ENCODE measurements at places on chromosomes 2 and 18.

- no peak for DNase-seq
Observed at GRCh38 chr2:199092419-199092818, 365.3 kb downstream of the SATB2 start.

DNA sequence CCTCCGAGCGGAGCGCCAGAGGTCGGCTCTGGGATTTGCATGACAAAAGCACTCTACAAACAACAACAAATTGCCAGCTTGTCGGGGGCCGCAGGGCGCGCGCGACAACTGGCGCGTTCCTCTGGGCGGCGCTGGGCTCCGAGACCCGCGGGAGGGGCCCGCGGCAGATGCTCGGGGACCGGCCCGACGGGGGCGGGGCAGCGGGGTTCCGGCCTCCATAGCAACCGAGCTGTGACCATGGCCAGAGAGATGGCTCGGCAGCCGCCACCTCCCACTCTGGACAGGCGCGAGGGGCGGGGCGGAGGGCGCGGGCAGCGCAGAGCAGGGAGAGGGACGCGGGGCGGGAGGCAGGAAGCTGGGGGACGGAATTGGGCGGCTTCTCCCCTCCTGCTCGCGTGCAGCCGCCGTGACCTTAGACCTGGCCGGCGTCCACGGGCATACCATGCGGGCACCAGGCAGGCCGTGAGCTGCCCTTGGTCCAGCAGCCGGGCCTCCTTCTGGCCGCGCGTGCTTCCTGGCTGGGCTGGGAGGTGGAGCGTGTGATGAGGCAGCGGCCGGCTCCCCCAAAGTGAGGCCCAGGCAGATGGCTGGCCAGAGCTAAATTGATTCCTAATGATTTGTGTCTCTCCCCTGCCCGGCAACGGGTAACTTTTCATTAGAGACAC, 171.5 kb downstream of the CELF4 start:
- DNase-seq, result no peak

DNA sequence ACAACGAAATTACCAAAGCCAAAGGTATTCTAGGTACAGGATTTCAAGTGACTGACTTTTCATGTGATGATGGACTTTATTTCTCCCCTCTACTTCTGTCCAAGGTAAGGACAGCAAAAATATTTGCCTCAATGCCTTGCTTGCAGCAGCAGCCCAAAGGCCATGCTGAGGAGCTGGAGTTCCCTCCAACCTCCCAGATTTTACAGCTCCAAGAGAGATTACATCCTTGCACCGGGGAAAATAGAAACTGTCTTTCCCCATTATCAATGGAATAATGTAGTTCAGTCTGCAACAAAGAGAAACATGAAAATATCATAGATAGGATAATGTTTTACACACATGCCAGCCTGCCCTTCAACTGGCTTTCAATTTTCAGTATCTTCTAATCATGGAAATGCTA, 13.5 kb downstream of the HSPD1 start:
- no peak for DNase-seq

DNA sequence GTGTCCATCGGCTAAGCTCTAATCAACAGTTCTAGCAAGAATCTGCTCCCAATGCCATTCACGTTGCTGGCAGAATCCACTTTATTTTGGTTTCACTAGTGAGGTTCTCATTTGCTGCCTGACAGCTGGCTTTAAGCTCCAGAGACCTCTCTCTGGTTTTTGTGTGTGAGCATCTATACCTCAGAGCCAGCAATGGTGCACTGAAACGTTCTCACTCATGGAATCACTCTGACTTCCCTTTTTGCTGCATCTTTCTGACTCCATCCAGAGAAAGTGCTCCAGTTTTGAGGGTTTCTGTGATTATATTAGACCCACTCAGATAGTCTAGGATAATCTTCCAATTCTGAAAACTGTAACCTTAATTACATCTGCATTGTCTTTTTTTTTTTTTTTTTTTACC, 596.6 kb downstream of the RNF144A start:
- no peak for DNase-seq

GRCh38 chr2:177296040-177296439, 31.5 kb upstream of the NFE2L2 start:
- no peak for DNase-seq

- no peak for DNase-seq
Observed at GRCh38 chr18:37476182-37476581, 89.4 kb downstream of the CELF4 start.

DNA sequence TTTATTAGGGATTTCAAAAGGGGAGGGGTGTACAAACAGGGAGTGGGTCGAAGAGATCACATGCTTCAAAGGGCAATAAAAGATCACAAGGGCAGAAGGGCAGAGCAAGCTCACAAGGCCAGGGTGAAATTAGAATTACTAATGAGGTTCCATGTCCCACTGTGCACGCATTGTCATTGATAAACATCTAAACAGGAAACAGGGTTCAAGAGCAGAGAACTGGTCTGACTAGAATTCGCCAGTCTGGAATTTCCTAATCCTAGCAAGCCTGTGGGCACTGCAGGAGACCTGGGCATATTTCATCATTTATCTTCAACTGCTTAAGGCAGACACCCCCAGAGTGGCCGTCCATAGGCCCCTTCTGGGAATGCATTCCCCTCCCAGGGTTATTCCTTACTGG, 408.2 kb downstream of the ZNF804A start:
- DNase-seq, result no peak

GRCh38 chr2:176024083-176024482, 22.0 kb upstream of the LNPK start:
- no peak for DNase-seq

All from stimulated activated CD8-positive, alpha-beta memory T cell treated with anti-CD3 and anti-CD28 coated beads, Interleukin-15, amount 100 ng/mL, for 48 hours (primary cell).